AG04450 (cell line): ENCODE measurements at places on chromosomes 7 and 10.

DNA sequence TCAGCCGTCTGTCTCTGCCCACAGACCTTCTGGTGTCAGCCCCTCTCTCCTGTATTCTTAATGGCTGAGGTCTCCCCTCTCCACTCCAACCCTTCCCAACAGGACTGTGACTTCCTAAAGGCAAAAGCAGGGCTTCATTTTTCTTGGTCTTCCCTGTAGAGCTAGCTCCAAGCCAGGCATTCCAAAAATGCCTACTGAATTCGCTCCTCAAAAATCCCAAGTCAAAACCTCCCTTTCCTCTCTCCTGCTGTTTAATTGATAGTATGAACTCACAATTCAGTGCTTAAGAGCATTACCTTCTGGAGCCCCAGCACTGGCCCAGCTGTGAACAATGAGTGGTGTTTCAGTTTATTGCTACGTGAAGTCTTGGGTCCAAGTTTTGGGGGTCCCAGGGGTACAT lies 628.4 kb downstream of the PARD3 start:
- no peak for DNase-seq

DNA sequence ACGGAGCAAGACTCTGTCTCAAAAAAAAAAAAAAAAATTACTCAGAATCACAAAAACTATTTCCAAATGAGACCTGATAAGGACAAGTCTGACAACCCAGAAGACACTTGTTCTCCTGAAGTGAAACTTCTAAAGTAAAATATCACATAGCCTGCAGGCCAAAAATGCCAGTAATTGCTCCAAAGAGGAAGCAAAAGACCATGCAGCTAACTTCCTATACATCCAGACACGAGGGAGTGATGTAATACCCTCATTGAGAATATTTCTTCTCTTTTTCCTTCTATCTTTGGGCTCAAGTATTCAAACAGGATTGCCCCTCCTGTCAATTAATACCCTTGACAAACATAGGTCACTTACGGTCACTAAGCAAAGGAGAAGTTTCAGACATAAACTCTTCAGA lies 31.2 kb downstream of the ARMH3 start:
- no peak for DNase-seq

- DNase-seq: no peak
These were observed 572 bp downstream of the CHST12 start for GRCh38 chr7:2403718-2404648.

- no peak for DNase-seq
These were observed 285.1 kb downstream of the ZEB1 start for GRCh38 chr10:31604096-31604495.

DNA sequence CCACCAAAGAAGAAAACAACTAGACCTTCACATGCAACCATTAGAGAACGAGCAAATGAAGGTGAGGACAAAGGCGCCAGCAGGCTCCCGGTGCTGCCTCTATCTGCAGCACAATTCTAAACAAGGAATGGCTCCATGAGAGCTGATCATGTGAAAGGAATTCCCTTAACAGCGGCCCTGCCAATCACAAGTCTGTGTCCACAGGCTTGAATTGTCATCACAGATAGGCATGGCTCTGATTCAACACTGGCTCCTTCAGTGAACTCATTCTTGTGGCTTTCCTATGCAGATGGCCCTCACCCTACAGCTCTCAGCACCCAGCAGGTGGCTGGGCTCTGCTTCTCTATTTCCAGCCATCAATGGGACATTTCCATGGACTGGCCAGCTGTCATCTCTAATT lies 36.2 kb downstream of the LAMB1 start:
- DNase-seq: no peak

DNA sequence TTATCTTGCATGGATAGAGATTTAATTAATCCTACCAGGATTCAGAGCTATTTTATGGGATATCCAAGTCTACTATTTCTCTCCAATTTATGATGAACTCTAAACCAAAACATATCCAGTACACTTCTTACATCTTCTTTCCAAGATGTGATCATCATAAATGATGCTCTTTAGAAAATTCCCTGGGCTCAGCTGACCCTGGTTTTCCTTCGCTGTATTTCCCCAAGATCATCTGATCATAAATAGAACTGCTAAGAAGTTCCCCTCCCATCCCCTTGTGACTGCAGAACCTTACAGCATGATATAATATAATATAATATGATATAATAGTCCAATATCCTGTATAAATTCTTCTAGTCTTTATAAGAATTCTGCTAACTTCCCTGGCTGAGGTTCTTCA lies 114.6 kb upstream of the LYZL2 start:
- no peak for DNase-seq

DNA sequence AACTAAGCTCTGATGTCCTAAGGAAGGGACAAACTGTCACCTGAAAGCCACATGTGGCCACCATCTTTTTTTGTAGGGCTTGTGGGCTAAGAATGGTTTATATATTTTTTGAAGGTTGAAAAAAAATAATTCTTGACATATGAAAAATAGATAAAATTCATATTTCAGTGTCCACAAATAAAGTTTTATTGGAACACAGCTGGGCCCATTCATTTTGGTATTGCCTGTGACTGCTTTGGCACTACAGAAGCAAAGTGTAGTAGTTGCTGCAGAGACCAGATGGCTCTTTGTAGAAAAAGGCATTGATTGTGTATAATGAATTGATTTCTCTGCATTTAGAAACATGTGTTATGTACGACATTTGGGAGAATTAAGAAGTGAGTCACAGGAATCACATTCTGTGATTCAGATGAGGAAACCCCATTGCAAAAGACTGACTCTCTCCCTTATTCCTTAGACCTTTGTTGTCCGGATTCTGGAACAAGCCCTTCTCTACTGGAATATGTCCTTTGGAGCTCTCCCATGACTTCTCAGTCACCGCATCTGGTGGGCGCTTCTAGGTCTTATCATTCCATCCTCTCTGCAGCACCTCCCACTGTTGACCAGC lies 438.7 kb downstream of the LRMDA start:
- DNase-seq: no peak

GRCh38 chr10:49107887-49108267 lies 7.4 kb downstream of the VSTM4 start:
- no peak for DNase-seq

GRCh38 chr10:114370199-114370598 lies 34.1 kb downstream of the AFAP1L2 start:
- DNase-seq: no peak

- DNase-seq: no peak
These were observed 6.5 kb upstream of the SDK1 start for GRCh38 chr7:3294432-3295100.
